ENCODE measurements at places on chromosomes 4 and X.

DNA sequence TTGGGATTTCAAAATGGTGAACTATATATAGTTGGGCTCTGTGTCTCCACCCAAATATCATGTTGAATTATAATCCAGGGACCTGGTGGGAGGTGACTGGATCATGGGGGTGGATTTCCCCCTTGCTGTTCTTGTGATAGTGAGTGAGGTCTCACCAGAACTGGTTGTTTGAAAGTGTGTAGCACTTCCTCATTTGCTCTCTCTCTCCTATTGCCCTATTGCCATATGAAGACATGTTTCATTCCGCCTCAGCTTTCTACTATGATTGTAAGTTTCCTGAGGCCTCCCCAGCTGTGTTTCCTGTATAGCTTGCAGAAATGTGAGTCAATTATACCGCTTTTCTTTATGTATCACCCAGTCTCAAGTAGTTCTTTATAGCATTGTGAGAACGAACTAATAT, 545.6 kb downstream of the TRAM1L1 start:
- DNase-seq = no peak

- no peak for DNase-seq
These were observed 260.5 kb downstream of the TMA16 start for GRCh38 chr4:163755013-163755412.

GRCh38 chrX:48854898-48855297, 19.5 kb upstream of the PCSK1N start:
- no peak for DNase-seq

GRCh38 chr4:179307297-179308136, 1865.3 kb upstream of the AGA start:
- no peak for DNase-seq

- no peak for DNase-seq
These were observed 40.3 kb upstream of the TFDP3 start for GRCh38 chrX:133258481-133258880.

DNA sequence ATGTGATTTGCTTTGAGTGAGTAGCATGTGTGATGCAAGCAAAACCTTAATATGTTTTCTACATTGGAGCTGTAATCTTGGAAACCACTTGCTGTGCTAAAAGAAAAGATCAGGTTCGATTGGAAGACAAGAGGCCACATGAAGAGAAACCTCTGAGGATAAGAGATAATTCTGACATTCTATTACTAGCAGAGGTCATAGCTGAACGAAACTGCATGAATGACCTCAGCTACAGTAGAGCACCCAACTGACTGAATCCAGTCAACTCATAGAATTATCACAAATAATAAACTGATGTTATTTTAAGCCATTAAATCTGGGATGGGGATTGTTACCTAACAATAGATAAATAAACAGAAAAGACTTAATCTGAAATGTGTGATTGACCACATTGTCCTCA, 147.1 kb downstream of the CAMK2D start:
- DNase-seq = no peak

DNA sequence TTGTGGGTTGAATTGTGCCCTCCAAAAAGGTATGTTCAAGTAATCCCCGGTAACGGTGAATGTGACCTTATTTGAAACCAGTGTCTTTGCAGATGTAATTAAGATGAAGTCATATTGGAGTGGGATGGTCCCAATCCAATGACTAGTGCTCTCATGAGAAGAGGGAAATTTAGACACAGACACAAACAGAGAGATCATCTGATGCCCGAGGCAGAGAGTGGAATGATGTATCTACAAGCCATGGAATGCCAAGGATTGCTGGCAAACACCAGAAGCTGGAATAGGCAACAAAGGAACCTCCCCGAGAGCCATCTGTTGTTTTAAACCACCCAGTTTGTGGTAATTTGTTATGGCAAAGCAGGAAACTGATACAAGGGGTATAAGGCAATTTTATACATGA, 35.1 kb downstream of the RPS6KA3 start:
- DNase-seq = no peak

GRCh38 chr4:101818362-101818761, 27.8 kb downstream of the BANK1 start:
- no peak for DNase-seq

DNA sequence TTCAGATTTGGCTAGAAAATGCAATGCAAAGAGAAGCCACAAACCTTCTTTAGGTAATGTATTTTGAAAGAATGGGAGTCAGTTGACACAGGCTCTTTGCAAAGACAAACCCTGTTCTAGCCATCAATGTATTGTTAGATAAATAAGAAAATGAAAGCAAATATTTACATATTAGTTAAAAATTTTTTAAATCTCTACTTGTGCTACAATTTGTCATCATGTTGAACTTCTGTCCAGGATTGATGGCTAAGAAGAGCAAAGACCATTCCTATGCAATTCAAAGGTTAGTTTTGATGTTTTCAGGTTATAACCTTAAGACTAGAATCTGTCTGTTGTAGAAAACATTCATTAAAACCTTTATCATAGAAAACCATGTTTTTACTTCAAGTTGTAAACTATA, 788.8 kb upstream of the FTHL17 start:
- no peak for DNase-seq
